ENCODE measurements at places on chromosomes 1 and 21. TPM values are rescaled to one million over a fixed set of nuclear protein-coding genes. Genes with fewer than 3 reads are reported as not detected.

PLA2G2F gene
- not detected for total RNA-seq

MPL gene
- 0.11 TPM for total RNA-seq

CAPN9 gene
- 0.48 TPM for total RNA-seq

GRCh38 chr1:204363335-204364114, 3.8 kb upstream of the PLEKHA6 start:
- H3K4me3 ChIP-seq: no peak overlapping the region
- H3K36me3 ChIP-seq: no peaks in the 10 kb centered on the region
- peak overlapping the region; percentile 7 for H3K27ac ChIP-seq
- H3K4me1 ChIP-seq: peaks cover 6% of the 10 kb centered on the region
- no peaks in the 10 kb centered on the region for H3K27me3 ChIP-seq
